Fibroblast of villous mesenchyme (primary cell): ENCODE measurements at places on chromosomes 16 and 17. TPM values are rescaled to one million over a fixed set of nuclear protein-coding genes. Genes with fewer than 3 reads are reported as not detected.

NAGS gene
- total RNA-seq: 0.43 and 0.64 TPM in 2 replicates

TBC1D24 gene
- total RNA-seq: 15.5 and 19.4 TPM in 2 replicates

C17orf107 gene
- 3.5 and 3.9 TPM in 2 replicates for total RNA-seq

SLC47A1 gene
- total RNA-seq: under 0.01 and 0.86 TPM in 2 replicates

ADAMTS18 gene
- total RNA-seq: not detected in 2 replicates

TLCD2 gene
- total RNA-seq: 3.5 and 3.9 TPM in 2 replicates

TEKT1 gene
- not detected in 2 replicates for total RNA-seq

HOXB4 gene
- total RNA-seq: 1.7 and 1.9 TPM in 2 replicates

ABCA10 gene
- 0.43 and 0.64 TPM in 2 replicates for total RNA-seq

CSH1 gene
- not detected in 2 replicates for total RNA-seq

HOXB1 gene
- not detected in 2 replicates for total RNA-seq

- DNase-seq: no peak
Measured at GRCh38 chr16:89430436-89431157, 59.8 kb downstream of the ANKRD11 start.

DNA sequence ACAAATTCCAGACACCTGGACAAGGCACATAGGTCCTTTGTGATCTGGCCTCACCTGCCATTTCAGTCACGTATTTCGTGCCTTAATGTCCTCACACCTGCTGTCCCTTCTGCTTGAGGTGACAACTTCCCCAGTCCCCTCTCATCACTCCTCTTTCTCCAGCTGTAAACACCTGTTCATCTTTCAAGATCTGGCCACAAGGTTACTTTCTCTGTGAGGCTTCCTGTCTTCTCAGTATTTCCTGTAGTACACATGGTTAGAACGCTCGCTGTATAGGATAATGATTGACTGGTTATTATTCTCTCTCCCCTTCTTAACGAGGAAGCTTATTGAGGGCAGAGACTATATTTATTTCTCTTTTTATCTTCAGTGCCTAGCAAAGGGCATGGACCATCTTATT is 74.5 kb upstream of the PMFBP1 start:
- DNase-seq: no peak

DNA sequence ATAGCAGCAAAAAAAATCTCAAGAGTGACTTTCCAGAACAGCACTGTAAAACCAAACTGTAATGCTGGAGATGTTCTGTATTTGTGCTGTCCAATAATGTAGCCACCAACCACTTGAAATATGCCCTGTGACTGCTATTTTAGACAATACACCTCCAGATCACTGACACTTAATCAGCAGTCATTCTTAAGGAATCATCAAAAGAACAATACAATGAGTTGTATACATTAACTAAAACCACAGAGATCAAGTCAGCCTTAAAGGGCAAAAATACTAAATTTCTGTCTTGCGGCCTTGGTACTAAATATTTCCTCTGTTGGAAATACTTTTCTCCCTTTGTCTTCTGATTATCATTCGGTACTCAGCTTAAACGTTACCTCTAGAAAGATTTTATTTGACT is 33.6 kb upstream of the ANKFY1 start:
- no peak for DNase-seq

DNA sequence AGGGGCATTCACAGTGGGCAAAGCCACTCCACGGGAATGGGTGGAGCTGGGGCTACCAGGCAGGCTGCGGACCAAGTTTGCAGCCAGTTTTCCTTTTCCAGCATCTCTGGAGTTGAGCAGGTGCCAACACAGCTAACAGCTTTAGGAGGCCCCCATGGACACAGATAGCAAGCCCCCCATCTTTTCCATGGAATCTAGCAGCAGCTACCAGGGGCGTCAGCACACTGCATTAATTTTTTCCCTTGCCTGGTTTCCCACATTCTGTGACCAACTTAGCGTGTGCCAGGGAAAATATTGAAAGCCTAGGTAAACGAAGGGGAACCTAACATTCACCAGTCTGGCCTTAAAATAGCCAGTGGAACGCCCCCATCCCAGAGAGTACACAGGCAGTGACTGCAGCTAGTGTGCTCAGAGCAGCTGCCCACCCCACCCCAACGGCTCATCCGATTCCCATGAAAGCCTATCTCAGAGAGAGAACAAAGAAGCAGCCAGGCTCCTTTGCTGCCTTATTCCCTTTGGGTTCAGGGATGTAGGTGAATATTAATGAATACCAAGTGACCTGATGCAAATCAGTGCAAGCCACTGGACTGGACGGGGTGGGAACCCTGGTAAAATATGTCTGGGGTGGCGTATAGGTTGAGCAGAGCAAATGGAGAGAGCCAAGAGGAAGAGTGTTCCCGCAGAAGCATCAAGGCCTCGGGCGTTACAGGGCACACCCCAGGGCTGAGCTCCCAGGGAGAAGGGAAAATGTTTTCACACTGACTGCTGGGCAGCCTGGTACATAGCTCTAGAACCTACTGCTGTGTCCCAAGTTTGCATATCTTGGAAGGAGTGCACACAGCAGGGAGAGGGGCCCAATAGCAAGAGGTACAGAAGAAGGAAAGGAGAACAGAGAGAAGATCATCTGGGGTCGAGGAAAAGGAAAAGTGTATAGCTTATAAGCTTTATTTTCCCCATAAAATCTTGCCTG is 73.9 kb upstream of the SOX9 start:
- DNase-seq: no peak

DNA sequence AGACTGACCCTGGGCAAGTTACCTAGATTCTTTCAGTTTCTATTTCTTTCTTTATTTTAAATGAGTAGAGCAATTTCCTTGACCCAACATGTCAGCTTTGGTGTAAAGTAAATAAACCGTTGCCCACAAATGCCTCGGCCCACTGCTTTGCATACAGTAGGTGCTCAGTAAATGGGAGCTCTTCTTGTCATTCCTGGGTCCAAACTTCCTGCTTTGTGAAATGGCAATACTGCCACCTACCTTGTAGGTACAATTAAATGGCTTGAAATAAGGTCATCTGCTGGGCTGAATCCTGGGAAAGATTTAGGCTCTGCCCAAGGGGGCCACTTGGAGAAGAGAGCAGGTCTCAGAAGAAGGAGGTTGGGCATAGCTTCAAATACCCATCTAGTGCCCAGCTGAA is 253.0 kb downstream of the HS3ST3B1 start:
- no peak for DNase-seq

DNA sequence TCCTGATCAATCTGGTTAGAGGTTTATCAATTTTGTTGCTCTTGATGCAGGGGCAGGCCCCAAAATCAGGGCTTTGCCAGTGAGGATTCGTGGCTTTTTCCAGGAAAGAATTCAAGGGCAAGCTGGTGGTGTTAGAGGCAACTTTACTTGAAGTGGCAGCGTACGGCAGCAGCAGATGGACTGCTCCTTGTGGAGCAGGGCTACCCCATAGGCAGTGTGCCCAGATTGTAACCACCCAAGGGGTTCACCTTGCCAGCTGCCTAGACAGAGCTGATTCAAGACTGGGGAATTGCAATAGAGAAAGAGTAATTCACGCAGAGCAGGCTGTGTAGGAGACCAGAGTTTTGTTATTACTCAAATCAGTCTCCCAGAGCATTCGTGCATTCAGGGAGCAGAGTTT is 16.7 kb downstream of the DRC7 start:
- no peak for DNase-seq

DNA sequence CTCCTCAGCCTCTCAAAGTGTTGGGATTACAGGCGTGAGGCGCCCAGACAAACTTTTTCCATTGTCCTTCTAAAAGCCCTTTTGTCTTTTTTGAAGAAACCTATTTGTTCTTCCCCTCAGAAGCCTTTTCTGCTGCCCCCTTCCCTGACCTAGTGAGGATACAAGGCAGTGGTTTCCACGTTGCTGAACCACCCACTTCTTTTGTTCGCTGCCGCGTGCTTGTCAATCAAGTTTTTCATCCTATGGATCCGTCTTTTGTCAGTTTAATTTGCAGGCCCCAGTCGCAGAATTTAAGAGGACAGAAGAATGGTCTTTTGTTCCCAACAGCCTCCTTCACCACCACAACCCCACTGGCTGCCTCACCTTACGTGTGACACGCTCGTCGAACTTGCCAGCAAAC is 20.2 kb upstream of the GNG13 start:
- DNase-seq: no peak

GRCh38 chr16:69309316-69309715 is 1.8 kb upstream of the VPS4A start:
- no peak for DNase-seq

GRCh38 chr16:83329441-83329840 is 478.3 kb upstream of the HSBP1 start:
- DNase-seq: no peak

GRCh38 chr16:84050316-84050715 is 7.7 kb upstream of the SLC38A8 start:
- DNase-seq: no peak

DNA sequence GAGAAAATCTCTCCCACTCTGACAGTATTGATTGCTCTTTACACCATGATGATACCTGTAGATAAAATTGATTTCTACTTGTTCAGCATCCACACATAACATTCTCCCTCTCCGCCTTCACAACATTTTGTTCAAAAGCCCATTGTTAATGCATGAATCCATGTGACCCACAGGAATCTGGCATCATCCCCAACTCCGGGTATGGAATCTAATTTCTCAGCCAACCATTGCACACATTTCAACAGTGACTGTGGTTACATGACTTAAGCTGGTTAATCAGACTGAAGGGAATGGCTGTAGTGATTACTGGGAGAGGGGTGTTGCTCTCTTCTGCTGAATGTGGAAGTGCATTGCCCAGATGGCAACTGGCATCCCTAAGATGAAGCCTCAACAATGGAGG is 161.4 kb upstream of the C16orf82 start:
- DNase-seq: no peak

DNA sequence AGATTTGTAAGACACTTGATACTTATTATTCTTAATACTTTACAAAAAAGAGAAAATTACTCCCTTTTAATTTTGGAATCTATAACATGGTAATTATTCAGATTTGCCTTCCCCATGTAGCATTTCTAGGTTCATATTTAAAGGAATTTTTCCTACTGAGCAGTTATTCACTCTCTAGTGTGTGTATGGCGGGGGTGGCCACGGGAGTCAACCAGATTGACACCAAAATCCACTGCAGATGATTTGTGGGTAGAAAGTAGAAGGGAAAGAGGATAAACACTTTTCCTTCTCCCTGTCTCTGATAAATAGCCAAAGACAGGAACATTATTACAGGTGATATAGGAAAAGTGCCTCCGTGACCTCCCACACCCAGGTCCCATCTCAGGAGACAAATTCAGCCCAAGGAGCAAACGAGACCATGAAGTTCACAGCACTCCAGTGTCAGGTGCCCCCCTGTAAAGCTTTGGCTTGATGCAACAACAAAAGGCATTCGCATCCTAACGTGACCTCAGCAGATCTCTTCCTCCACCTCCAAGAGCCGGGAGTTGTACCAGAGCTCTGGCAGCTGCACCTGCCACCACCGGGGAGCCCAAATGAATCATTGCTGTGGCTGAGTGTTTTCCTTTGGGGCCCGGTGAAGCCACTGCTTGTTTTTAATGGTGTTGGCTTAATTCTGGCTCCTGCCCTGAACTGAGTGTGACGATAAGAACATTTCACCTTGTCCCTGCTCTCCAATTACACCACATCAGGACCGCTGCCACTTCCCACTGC is 92.7 kb upstream of the NOL11 start:
- no peak for DNase-seq

- peak; percentile 47 for DNase-seq
Measured at GRCh38 chr17:35423761-35424160, 8.5 kb downstream of the SLFN12 start.

DNA sequence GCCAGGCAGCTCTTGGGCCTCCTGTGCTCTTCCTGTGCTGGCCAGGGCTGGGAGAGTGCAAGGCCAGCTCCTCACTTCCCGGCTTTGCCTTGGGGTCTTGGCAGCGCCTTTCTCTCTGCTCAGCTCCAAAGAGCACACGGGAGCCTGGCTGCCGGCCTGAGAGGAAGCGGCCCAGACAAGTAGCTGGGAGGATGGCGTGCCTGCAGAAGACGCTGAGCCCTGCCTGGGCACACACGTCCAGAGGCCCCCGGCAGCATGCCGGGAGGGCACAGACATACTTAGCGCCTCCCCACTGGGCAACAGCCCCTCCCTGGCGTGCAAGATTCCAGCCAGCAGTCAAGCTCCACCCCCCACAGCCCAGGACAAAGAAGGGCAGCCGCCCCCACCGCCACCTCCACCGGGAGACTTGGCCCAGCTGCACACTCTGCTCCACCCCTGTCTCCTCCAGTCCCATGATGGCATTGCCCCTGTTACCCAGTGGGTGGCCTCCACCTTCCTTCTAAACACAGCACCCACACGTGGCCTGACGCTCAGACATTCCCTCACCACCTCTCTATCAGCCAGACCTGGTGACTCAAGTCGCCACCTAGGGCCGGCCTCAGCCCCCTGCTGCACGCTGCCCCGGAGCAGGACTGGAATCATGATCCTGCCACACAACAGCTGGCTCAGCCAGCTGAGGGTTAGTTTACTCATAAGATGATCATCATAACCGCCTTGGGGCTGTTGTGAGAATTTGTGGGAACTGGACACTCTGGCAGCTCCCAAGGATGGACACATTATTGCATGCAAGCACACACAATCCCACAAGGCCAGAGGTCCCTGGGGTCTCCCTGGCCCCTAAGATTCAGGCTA is 12.4 kb downstream of the SGCA start:
- DNase-seq: peak; percentile 98

DNA sequence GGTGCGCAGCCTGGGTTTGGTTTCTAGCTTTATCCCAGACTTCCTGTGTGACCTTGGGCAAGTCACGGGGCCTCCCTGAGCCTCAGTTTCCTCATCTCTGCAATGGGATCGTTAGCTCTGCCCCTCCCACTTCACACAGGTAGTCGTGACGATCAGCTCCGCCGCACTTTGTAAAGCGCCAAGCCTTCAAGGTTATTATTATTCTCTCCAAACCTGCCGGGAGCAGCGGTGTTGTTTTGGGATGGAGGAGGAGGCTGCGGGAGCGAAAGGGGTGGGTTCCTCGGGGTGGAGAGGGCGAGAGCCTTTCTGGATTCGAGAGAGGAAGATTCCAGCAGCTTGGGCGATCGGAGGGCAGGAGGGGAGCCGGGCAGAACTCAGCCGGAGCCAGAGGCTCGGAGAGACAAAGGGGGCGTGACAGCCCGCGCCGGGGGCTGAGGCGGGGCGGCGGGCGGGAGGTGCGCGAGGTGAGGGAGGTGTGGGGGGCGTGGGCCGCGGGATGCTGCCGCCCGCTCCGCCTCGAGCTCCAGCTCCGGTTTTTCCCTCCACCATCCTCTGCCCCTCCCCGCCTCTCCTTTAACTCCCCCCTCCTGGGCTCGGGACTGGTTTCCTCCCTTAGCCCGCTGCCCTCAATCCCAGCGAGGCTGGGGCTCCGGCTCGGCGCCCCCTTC is at the start of gene EFNB3:
Gene EFNB3 (plus strand): TSS at position 602 of the 668 bp plus-strand sequence. CDS start 397 bp downstream, outside the sequence.
- DNase-seq: peak; percentile 37

GRCh38 chr16:10250137-10250828 is 68.1 kb upstream of the GRIN2A start:
- no peak for DNase-seq

GRCh38 chr17:33383488-33384023 is 90.5 kb upstream of the ASIC2 start:
- DNase-seq: no peak

DNA sequence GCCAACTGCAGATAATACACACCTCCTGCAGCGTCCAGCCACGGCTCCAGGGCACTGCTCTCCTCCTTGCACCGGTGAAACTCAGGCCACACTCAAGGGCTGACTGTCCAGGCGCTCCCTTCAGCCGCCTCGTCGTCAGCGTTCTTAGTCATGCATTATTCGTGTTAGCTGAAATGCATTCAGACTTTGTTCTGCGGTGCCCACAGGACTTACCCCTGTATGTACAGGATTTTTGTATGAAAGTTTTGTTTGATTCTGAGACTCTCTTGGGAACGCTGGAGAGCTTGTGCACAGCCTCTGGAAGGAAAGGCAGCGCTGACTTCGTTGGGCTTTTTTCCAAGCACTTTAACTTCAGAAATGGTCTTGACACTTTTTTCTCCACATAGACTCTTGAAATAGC is 22.1 kb downstream of the CIBAR2 start:
- no peak for DNase-seq
